ENCODE measurements at places on chromosomes 5 and 9.

DNA sequence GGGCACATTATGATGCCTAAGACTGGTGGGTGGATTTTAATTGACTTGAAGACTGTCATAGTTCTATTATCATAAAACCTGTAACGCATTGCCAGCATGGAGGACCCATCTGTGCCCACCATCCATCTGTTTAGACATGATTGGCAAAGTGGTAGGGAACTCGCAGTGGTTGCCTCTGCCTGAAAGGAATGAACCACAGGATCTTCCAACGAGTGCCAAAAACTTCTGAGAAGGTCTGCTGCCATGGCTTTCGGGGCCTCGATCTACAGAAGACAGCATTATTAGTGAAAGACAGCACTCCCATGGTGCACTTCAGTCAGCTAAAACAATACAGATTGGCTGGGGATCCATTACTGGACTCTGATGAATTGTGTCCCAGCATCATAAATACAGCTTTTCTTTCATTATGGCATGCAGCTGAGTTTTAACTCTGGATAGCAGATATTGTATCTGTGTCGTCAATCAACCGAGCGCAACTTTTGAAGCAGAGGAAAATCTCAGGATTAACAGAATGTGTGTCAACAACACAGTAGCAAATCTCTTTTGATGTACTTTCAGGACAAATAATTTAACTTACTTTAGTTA lies 74.3 kb downstream of the ZDHHC21 start:
- no peak for DNase-seq

- DNase-seq: no peak
Observed at GRCh38 chr5:54551926-54552325, 34.4 kb downstream of the SNX18 start.

DNA sequence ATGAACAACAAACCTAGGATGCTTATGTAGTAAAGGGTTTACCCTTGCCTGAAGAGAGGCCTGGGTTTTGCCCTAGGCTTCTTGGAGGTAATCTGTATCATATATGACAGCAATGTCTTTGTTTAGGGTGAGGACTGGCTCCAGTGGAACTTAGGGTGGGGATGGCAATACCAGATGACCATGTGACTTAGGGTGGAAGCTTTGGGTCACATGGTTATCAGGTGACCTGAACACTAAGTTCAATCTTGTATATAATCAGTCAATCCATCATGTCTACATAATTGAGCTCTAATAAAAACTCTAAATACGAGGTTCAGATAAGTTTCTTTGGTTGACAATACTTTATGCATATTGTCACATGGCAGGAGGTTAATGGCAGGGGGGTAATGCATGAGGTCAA lies 10.6 kb upstream of the PPP2R2B start:
- DNase-seq: no peak

DNA sequence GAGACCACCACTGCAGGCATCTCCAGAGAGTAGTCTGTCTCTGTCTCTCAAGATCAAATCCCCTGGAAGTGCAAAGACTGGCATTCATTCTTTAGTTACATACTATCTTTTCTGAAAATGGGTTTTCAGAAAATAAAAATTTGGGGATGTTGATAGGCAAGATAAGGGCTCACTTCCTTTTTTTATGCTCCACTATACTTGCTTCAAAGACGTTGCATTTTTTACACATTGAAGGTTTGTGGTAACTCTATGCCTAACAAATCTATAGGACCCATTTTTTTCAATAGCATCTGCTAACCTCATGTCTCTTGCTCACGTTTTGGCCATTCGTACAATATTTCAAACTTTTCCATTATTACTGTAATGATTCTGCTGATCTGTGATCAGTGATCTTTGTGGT lies 37.0 kb downstream of the DMAC1 start:
- DNase-seq: no peak

DNA sequence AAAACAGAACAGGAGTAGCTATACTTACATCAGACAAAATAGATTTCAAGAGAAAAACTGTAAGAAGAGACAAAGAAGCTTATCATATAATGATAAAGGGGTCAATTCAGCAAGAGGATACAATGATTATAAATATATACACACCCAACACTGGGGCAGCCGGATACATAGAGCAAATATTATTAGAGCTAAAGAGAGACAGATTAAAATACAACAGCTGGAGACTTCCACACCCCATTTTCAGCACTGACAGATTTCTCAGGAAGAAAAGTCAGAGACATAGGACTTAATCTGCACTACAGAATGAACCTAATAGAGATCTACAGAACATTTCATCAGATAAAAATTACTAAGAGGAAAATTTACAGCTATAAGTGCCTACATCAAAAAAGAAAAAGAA lies 35.7 kb downstream of the OXCT1 start:
- DNase-seq: no peak

DNA sequence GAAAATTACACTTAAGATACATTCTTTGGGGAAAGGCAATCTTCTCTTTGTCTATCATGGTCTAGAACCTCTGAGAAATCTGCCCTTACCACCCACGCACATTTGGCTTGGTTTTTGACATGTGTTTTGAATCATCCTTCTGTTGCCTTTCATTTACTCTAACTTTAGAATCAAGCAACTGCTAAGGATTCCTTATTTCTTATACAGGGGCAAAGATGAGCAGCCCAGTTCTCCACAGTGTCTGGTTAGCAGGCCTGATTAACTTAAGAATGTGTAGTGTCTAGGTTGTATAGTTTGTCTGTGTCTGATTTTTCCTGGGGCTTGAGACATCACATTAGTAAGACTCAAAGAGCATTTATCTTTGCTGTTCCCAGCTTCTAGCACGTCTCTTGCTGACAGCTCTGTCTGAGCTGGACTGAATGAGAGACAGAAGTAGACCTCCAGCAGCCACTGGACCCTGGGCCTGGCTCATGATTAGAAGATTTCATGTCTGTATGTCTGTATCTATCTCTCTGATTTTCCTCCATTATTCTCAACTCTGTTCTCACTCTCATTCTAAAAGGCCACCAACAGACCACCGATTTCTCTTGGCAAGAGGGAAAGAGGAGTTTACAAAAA lies 31.8 kb upstream of the PCA3 start:
- no peak for DNase-seq

DNA sequence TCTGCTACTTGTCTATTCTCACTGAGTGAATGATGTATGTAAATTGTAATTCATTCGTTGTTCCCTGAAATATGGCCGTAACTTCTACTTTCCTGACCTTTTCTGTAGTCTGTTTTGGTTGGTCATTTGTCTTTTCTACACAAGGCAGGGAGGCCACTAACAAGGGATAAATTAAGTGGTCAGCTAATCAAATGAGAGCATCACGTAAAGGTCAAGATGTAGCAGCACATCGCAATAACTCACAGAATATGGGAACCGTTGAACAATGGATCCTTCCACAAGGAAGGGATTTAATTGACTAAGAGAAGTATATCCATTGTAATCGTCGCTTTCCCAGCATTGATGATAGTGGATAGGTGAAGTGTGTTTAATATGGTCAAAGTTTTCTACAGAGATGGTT lies 171.1 kb downstream of the DMRT2 start:
- no peak for DNase-seq

GRCh38 chr5:90598293-90598692 lies 39.7 kb downstream of the ADGRV1 start:
- no peak for DNase-seq

Data from CD4-positive, alpha-beta T cell treated with Interferon alpha-2 for 1 hour (primary cell).